GM06990 (cell line): ENCODE measurements at places on chromosomes 4 and X.

GRCh38 chr4:29588617-29589016, 1131.6 kb upstream of the PCDH7 start:
- no peak for DNase-seq

DNA sequence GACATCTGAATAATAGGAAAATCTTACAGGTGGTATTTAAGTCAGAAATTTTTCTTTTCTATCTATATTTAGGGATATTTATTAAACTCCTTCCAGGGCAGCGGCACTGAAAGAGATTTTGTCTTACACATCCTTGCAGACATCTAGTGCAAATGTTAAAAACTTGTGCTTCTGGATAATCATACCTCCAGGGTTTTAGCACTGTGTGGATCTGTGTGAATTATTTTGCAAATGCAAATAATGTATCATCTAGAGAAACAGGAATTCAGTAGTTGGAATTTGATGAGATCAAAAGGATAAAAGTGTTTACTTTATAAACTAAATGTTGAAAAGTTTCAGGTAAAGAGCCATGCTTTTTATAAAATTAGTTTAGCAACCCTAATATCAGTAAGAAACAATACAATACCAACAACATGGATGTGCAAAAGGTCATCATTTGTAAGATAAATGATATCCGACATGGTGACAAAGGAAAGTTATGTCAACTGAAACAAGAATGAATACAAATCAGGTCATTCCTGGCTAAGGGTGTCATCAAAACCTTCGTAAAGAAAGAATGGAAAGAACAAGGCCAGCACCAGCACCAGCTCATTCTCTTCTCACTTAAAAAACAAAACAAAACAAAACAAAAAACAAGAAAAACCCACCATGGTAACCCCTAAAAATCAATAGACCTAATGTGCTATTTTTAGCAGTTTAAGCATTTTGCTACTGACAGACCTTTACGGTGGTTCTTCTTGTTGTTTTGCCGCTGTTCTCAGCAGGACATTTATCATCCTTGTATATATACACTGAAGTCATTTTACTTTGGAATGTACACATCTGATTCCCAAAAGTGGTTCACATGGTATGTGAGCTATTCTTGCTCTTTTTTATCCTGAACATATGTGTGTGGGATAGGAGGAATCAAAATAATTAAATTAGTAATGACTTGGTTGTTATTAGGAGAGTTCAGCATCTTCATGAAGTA, 219.7 kb upstream of the NDST3 start:
- DNase-seq = no peak

GRCh38 chr4:55378617-55379467, 16.9 kb upstream of the TMEM165 start:
- DNase-seq = no peak

DNA sequence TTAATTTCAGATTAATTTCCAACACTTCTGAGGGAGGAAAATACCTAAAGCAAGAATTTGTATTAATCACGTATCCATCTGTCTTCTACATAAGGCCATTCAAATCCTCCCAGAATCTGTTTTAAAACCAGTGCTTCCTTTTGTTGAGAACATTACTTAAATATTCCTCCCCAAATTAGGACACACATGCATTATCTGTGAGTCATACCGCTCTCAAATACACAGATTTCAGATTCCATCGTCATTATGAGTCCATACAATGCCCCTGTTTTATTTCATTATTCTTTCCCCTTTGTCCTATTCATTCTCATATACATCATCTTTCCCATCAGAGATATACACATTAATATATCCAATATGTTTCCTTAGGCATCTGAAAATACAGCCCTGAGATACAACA, 57.3 kb upstream of the PRSS12 start:
- no peak for DNase-seq

DNA sequence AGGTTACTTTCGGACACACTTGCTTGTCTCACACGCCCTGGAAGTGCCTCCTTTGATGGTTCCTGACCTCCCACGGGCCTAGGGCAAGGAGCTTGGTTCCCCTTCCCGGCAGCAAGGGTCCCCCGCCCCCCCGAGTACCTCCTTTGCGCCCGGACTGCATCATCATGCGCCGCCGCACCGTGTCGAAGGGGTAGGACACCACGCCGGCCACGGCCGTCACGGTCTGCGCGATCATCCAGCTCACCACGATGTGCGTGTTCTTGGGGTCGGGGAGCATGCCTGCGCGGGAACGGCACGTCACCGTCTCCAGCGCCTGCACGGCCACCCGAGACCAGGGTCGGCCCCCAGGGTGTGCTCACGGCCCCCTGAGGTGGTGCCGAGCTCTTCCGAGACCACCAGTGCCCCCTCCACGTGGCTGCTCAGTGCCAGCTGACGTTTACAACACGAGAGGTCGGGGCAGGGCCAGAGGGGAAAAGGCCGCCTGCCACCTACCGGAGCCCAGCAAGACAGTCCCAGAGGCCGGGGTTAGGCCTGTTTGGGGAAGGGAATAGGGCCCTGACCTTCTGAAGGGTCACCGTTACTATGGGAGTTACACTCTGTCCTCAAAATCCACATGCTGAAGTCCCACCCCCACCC, 4.7 kb downstream of the SLC25A6 start:
- no peak for DNase-seq

- no peak for DNase-seq
Observed at GRCh38 chr4:84917086-84917821, 49.2 kb downstream of the WDFY3 start.

- no peak for DNase-seq
Observed at GRCh38 chr4:160426233-160426632, 1323.4 kb downstream of the RAPGEF2 start.
